ENCODE measurements at places on chromosomes 13 and 19.

DNA sequence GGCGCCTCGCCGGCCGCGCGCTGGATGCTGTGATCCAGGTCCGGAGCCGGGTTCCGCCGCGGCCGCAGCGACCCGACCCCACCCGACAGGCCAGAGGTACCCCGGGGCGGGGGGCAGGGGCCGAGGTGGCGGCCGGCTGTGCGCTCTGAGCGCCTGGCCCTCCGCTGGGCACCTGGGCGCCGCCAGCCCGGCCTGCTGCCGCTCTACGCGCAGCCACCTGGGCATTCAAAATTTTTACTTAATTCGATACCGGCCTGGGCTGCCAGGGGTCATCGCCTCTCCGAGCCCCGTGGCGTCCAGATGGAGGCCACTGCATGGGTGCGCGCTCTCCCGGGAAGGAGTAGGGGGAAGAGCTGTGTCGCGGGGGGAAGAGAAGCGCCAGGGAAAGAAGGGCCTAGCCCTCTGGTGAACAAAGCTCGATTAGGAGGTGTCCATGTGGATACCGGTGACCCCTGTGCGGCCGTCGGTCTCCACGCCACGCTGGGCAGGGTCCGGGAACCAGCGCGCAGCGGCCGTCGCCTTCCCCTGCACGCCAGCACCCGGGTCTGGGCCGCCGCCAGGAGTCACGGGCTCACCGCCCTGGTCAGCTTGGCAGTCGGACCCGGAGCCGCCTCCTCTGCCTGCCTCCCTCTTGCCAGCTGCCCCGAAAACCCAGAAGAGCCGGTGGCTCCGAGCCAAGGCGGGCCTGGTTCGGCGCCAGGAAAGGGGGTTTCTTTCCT, 666 bp downstream of the BIVM start:
- DNase-seq, result no peak

DNA sequence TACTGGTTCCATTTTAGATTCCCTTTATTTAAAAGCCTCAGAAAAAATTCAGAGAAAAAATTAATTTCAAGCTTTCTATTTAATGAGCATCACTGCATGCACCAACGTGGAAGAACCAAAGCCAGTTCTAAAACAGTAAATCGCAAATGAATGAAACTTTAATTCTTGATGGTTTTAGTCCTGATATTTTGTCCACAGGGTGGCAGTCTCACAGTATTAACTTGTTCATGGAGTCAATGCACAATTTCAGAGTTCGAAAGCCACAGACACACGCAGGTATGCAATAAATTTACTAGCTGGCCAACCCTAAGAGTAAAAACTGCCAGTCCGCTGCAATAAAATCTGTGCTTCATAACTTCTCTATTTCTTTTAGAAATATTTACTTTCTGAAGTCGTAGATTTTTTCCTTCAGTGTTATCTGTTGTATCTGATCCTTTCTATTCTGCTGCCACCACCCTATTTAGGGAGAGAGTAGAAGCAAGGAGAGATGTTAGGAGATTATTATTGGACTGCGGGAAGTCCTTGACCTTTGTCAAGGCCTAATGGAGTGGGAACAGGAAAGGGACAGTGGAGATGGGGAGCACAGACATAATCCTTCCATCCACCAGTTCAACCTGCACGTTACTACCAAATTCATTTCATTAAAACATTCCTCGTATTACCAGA, 7.0 kb upstream of the WBP4 start:
- peak; percentile 73 for DNase-seq

GRCh38 chr19:58217069-58217481, 11.6 kb upstream of the ZNF544 start:
- DNase-seq, result no peak

- DNase-seq, result no peak
These were observed 6.9 kb downstream of the TBXA2R start for GRCh38 chr19:3599776-3600187.

DNA sequence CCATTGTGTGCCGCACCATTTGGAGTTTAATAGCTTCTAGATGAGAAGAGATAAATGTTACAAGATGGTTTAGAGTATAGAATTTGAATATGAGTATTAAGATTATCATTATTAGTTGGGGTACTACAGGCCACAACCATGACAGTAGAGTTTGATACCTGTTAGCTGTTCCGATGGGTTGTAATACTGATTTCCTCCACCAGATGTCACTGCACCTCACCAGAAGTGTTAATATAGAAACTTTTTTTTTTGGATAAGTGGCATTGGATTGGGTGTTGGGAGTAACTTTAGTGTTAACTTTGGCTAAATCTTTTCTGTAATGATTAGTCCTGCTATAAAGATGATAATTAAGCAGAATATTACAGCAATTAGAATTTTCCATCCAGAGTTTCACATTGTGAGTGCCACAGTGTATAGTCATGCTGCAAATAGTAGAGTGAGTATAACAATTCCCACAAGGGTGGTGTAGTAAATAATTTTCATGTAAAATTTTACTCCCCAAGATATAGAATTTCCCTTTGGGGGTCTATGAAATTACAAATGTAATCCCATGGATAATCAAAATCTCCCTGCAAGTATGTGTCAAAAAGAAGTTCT, 56.3 kb downstream of the PSG3 start:
- DNase-seq, result peak; percentile 27

- no peak for DNase-seq
These were observed 5.8 kb downstream of the CD320 start for GRCh38 chr19:8302357-8302691.

GRCh38 chr19:12647490-12648071, 19.0 kb downstream of the MAN2B1 start:
- DNase-seq, result no peak

- peak; percentile 57 for DNase-seq
These were observed 112.5 kb upstream of the SLC7A1 start for GRCh38 chr13:29707876-29708543.

DNA sequence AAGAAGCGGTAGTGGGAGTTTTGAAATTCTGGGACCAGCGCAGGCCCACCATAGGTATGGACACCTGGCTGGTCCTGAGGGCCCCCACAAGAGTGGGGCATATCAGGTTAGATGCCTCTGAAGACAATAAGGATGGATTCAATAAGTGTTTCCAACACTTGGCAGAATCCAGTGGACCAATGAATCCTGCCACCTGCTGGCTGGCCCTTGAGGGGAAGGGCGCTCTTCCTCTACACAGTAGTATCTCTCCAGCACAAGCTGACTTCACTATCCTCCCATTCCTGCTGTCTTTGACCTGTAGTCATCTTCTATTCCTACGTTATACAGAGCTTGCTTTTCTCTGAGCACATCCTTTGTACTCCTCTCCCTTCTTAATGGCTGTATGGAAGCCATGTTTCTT, 199.7 kb upstream of the TSHZ3 start:
- peak; percentile 2 for DNase-seq

DNA sequence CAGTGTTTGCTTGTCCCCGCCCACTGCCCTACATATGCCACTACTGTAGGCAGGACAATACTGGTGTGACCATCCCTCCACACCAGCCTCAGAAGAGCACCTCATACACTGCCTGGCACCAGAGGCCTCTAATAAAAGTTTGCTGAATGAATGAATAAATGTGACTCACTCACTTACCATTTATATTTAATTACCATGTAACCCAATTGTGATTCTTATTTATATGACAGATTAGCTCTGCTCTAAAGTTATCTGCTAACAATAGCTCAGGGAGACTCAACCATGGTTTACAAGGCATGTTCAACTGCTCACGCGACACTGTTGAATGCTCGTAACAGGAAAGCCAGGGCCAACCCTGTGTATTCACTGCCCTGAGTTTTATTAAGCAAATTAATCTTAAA, 66.0 kb upstream of the DOCK9 start:
- no peak for DNase-seq

DNA sequence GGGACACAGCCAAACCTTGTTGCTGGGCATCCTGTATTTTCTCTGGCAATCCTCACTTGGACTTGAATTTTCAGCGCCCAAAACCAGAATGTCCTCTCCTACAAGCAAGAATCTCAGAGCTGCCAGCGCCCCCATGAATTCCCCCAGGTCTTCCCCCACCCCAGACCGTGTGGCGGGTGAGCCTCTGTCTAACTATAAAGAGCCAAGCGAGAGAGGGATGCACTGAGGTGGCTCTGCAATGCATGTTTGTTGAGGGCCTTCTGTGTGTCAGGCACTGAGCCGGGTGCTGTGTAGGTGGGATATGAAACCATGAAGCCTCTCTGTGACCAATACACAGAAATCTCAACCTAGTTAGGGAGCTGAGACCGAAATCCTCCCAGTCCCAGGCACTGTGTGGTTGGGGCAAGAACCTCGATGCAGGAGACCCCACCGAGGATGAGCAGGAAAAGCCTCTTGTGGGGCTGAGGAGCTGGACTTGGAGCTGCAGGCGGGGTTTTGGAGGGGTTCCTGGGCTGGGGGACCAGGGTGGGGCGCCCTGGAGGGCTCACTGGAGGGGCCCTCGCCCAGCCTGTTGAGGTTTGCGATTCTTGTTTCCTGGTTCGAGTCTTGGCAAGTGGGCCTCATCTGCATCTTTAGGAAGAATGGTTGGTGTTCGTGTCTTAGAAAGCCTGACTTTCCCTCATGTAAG, 12.4 kb upstream of the PROZ start:
- DNase-seq, result no peak

GRCh38 chr13:27374650-27375049, 49.8 kb upstream of the GTF3A start:
- peak; percentile 77 for DNase-seq

- no peak for DNase-seq
These were observed 1.6 kb upstream of the APOC1 start for GRCh38 chr19:44912854-44913253.

DNA sequence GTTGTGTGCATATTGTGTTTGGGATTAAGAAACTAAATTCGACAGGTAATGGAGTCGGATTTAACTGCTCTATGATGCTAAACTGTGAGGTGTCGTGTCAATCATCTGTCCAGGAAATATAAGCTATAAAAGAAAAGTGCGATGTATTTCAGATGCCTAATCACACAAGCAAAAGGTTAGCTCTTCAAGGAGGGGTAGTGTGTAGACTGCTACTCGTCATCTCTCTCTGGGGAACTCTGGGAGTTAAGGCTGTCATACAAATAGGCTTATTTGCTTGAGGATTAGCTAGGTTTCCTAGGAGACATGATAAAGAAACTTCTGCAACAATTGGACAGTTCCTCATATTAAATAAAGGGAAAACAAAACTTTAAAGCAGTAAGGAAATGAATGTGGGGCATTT, 462.1 kb downstream of the OLFM4 start:
- DNase-seq, result no peak

- DNase-seq, result no peak
These were observed 35.7 kb upstream of the SLC10A2 start for GRCh38 chr13:103101901-103102300.

DNA sequence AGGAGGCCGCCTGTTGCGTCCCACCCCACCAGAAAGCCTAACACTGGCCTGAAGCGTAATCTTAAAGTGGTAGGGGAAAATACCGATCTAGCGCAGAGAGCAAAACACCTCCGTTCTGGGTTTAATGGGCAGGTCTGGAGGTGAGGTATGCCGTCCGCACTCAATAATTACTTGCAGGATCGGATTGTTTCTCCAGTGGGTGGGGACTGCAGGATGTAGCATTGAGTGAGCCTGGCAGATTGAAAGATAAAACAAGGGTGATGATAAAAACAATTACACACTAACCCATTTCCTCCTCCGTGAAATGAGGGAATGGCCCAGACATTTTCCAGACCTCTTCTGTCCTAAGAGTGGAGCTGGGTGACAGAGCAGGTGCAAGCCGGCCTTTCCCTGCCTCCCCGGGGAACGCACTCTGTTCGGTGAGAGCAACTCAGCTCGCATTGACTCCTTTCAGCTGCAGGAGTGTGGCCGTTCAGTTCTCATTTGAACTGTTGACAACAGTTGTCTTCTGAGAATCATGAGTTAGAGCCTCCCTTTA, 110.2 kb upstream of the DOCK9 start:
- no peak for DNase-seq

- peak; percentile 89 for DNase-seq
These were observed at the start of gene SSBP4 for GRCh38 chr19:18419195-18419698. Gene SSBP4, plus strand, starts transcription at chr19:18419398. Its CDS starts 251 bp downstream, at chr19:18419649.

- DNase-seq, result peak; percentile 3
These were observed 278.5 kb upstream of the HTR2A start for GRCh38 chr13:47175172-47175866.

DNA sequence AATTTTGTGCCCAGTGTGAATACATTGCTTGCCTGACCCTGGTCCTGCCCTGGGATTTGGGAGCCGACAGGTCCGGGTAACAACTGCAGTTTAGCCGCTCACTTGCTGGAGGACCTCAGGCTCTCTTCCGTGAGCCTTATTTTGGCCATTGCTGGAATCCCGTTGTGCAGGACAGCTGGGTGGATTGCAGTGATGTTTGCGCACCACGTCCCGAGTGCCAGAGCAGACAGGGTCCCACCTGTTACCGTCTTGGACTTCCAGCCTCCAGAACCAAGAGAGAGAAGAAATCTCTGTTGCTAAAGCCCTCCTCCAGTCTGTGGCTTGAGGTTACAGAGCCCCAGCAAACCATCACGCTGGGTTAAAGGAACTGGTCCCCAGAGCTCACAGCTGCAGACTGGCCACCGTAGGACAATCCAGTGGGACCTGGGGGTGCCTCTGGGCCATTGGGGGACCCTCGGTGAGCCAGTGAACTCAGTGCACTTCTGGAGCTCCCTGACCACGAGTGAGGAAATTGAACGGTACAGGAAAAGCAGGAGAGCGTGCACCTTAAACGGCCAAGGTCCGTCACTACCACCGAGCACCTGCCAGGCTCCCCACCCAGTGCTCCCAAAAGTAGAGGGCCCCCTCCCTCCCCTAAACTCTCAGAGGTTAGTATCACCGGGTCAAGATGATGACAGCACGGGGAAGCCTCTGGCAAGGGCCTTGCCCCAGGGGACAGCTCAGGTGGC, 92.9 kb downstream of the GNG7 start:
- no peak for DNase-seq

DNA sequence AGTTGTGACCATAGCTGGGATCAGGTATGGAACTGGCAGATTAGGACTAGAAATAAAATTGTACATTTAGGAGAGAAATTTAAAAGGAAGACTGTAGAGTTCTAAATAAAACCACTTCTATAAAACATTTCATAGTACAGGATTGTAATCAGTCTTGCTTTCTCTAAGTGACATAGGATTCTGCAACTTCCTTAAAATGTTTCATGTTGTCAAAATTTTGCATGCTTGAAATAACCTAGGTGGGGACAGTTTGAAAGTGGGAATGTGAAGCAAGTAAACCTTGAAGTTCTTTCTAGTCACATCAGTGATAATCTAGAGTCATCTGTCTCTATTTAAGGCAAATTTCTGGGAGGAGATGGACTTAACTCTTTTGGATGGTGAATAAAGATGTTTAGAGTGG, 6.7 kb downstream of the TM9SF2 start:
- peak; percentile 25 for DNase-seq

DNA sequence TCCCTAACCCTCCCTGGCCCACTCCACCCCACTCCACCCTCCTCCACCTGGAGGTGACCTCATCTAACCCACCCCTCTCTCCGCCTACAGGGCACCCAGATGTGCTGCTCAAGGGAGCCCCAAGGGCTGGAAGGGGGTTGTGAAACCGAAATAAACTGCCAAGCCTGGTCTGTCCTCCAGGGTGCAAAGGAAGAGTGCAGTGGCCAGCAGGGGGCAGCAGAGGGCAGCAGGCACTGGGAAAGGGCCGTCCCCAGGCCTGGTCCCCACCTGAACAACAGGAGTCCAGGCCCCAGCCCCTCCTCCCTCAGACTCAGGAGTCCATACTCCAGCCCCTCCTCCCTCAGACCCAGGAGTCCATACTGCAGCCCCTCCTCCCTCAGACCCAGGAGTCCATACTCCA, 8.4 kb upstream of the BCAM start:
- DNase-seq, result peak; percentile 86

GRCh38 chr13:106238690-106239089, 296.8 kb downstream of the EFNB2 start:
- no peak for DNase-seq

- DNase-seq, result no peak
These were observed 737.5 kb upstream of the SLITRK5 start for GRCh38 chr13:86933676-86934075.
